NCI-H1048 (cell line): ENCODE measurements at places on chromosomes 7 and 10.

- no peak for DNase-seq
Observed at GRCh38 chr10:114313139-114313538, 74.1 kb downstream of the VWA2 start.

GRCh38 chr7:67019562-67020390 lies 23.1 kb downstream of the TYW1 start:
- no peak for DNase-seq

DNA sequence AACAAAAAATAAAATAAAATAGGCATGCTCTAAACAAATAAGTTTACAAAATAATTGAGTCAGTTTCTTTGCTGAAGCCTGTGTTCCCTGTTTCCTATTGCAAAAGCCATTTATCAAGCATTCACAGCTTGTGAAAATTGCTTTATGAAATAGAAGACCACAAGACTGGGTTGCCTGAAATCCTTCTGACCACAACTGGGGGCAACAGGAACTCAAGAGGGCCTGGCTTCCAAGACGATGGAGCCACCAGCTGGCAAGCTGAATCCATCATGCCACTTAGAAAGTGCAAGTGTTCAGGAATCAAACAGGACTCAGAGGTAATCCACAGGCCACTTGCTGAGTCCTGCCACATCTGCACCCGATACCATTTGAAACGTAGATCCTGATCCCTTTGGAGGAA lies 752 bp upstream of the ABCA13 start:
- no peak for DNase-seq

GRCh38 chr10:91955114-91955513 lies 31.5 kb downstream of the BTAF1 start:
- DNase-seq = no peak

DNA sequence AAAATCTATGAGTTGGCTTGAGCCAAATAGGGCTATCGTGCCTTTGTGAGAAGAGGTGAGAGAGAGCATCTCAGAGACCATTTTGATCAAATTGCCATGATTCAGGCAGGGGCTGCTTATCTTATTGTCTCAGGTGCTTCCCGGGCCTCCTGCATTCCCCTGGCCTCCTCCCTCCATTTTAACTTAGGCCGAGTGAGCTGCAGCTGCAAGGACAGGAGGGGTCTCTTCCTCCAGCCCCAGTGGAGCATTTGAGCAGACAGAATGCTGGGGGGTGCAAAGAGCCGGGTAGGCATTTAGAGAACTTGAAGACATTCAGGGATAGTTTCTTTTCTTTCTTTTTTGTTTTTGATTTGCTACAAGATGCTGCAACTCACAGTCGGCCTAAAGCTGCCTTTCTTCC lies 59.0 kb downstream of the BUB3 start:
- DNase-seq = no peak

DNA sequence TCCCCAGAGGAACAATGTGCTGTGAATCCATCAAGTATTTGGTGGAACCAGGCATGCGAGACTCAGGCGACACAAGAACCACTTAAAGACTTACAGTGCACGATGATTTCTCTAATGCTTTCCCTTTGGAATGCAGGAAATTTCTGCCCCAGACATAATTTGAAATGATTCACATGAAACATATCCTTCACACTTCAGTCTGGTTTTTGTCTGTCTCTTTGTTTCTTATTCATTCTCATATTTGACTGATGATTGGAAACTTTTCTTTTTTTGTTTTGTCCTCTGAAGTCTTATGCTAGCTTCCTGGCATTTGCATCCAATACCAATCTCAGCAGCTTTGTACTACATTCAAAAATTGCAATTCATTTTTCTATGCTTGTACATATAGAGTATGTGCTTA lies 502.8 kb downstream of the PHTF2 start:
- DNase-seq = no peak

GRCh38 chr10:126352453-126352852 lies 35.8 kb downstream of the ADAM12 start:
- no peak for DNase-seq

GRCh38 chr7:21367081-21367480 lies 60.8 kb upstream of the SP4 start:
- no peak for DNase-seq

- DNase-seq = no peak
Observed at GRCh38 chr7:23373151-23374004, 74.2 kb downstream of the MALSU1 start.

GRCh38 chr7:38858259-38858884 lies 50.6 kb downstream of the VPS41 start:
- DNase-seq = no peak

- DNase-seq = no peak
Observed at GRCh38 chr7:121167971-121168370, 160.8 kb upstream of the WNT16 start.

- DNase-seq = peak; percentile 27
Observed at GRCh38 chr7:11895337-11895736, 63.3 kb upstream of the THSD7A start.

DNA sequence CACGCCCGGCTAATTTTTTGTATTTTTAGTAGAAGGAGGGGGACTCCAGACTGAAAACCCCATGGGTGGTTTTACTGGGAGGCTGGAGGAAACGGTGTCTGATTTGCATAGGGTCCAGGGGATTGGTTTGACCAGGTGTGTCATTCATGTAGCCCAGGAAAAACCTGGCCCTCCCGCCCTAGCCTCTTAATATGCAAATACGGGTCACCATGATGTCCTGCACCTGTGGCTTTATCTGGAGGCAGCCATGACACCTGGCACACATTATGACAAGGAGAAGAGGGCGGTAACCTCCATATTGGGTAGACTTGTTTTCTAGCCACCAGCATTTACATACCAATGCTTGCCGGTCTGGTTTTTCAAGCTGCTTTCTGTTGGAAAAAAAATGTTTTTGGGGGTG lies 68.0 kb downstream of the TRIL start:
- DNase-seq = peak; percentile 27

DNA sequence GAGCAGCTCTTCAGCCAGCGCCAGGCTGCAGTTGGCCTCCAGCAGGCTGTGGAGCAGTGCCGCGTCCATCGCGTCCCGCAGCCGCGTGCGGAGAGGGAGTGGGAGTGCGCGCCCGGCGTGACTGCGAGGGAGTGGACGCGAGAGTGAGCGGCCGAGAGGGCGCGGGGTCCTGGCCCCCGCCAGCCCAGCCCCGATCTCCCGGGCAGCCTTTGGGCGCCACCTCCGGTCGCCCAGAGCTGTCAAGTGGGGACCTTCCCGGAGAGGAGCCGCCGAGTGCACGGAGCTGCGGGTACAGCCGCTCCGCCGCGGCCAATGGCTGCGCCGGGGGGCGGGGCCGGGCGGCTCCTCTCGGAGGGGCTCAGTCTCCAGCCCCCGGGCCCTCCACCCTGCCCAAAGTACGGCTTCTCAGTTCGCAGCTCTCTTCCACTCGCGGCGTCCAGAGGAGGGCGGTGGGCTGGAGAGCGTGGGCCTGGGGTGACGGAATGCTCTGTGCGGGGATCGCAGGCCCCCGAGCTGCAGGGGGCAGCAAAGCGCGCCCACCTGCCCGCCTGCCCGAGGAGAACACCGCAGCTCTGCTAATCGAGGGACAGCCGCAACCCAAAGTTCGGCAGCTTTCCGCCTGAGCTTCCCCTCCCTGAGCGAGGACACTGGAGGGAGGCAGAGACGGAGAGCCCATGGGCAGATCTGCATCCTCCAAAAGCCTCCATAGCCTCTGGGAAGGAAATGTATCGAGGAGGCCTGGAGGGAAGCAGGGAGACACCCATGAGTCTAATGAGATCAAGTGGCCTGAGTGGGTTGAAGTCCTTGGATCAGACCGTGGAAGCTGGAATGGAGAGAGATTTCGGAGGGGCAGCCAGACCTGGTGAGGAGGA lies at the start of gene CRHR2:
CRHR2 (minus strand) TSS at position 245 of the 872 bp plus-strand sequence; CDS start at position 69, 176 bp downstream.
- DNase-seq = no peak

DNA sequence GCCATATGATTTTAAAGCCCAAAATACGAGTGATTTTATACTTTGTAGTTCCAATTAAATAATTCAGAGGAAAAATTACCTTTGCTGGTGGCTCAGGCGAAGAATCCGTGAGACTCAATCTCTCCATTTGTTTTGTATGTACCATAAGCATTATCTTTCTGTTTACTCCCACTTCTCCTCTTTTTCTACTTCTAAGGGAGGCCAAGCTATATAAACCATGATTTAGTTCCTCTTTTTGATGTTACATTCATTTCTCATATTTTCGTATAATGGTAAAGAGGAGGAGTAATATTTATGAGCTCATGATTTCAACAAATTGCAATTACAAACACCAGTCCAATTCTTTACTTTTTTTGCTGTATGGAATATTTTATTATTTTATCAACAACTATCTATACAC lies 50.6 kb upstream of the TES start:
- no peak for DNase-seq
